Stimulated activated memory B cell treated with anti-CD40 and anti-IgM and Interleukin-4, amounts not matched to agents 10 μg/mL and 1 μg/mL and 100 μg/mL, for 72 hours (primary cell): ENCODE measurements at places on chromosomes 7 and 10.

- ATAC-seq, result no peak
Measured at GRCh38 chr7:139255290-139255689, 24.3 kb downstream of the UBN2 start.

DNA sequence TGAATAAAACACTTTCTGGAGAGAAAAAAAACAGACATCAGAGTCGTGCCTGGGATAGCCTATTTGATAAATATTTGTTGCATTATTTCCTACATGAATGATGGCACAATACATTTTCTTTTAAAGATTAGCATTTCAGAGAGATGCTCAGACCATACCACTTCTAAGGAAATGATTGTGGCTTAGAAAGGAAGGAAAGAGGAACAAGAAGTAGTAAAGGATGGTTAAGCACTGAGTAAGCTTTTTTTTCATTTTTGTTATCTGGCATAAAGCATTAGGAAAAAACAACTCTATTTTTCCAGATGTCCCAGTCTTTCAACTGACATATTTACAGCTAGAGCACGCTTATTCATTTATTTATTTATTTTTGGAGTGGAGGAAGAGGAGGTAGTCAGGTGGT lies 258.8 kb upstream of the TEX47 start:
- ATAC-seq, result no peak

DNA sequence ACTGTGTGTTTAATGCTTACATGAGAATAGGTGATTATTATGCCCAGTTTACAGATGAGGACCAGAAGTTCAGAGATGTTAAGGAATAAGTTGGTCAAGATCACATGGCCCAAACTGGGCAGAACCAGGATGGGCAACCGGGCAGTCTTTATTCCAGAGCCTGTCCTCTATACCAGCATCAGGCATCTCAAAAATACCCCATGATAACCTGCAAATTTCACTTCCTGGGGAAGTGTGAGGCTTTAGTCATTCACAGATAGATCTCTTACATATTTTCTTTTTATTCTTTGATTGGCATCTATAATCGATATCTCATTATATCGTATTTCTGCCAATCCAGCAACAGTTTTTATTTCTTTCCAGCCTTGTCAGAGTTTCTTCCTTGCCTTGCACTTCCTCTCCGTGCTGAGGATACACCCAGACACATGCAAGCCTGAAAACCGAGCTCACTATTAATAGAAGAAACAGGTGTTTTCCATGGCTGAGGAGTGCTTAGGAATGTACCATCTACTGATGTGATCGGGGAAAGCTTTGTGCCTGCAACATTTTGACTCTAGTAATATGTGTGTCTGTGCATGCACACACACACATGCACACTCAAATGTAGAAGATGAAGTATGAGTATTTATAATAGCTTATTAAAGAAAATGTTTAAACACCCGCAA lies 82.4 kb downstream of the CREM start:
- ATAC-seq, result peak; percentile 56

GRCh38 chr10:98956576-98957260 lies 278.9 kb downstream of the HPSE2 start:
- no peak for ATAC-seq

DNA sequence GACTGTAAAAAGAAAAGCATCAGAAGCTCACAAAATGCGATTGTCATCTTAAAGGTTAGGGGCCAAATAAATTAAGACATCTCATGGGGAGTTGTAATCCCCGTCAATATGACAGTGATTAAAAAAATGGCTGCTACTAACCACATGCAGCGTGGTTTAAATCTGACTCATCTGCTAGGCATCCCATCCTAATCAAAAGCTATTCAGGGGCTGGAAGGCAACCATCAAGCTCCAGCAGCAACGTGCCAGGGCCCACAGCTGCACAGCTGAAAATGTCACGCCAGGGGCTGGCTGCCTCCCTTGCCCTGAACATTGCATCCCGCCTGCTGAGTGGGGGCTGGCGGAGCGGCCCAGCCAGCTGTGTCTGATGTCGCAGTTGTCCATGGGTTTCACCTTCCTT lies 66.3 kb upstream of the FRMD4A start:
- ATAC-seq, result no peak

DNA sequence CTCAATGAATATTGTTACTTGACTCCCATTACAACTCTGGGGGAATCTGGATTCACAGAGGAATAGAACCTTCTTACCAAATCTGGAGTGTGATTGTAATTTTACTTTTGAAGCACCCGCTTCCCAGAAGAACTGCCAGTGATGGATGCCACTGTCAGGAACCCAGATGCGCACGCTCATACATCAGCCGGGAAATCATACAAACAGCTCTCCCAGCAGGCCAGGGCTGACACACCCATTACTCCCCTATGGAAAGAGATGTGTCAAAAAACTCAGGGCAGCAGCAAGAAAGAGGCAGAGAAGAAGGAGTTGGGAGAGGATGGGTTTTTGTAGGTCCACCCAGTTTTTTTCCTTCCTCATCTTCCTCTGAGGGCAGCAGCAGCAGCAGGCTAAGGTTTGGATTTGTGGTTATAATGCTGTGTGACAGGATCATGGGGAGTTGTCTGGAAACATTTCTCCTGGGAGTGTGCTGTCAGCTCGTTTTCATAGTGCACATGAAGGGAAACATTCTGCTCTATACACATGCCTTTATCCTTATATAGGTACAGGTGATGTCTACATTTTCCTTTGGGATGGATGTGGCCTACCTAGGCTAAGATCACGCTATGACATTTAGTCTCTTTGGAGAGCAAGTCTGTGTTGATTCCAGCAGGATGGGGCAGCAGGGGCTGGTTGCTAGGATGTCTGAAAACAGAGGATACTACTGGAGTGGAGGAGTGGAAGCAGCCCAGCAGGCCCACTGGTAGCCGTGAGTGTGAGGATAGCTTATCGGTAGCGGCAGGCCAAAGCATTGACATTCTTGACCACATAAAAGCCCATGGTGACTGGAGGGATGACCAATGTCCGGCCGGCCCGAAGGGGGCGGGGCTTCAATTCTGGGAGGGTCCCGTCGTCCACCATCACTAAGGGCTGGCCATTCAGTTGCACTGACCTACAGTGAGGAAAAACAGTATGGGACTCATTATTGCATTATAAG lies 12.4 kb upstream of the HPS1 start:
- ATAC-seq, result no peak

GRCh38 chr7:151899513-151900360 lies 22.8 kb upstream of the PRKAG2 start:
- no peak for ATAC-seq

DNA sequence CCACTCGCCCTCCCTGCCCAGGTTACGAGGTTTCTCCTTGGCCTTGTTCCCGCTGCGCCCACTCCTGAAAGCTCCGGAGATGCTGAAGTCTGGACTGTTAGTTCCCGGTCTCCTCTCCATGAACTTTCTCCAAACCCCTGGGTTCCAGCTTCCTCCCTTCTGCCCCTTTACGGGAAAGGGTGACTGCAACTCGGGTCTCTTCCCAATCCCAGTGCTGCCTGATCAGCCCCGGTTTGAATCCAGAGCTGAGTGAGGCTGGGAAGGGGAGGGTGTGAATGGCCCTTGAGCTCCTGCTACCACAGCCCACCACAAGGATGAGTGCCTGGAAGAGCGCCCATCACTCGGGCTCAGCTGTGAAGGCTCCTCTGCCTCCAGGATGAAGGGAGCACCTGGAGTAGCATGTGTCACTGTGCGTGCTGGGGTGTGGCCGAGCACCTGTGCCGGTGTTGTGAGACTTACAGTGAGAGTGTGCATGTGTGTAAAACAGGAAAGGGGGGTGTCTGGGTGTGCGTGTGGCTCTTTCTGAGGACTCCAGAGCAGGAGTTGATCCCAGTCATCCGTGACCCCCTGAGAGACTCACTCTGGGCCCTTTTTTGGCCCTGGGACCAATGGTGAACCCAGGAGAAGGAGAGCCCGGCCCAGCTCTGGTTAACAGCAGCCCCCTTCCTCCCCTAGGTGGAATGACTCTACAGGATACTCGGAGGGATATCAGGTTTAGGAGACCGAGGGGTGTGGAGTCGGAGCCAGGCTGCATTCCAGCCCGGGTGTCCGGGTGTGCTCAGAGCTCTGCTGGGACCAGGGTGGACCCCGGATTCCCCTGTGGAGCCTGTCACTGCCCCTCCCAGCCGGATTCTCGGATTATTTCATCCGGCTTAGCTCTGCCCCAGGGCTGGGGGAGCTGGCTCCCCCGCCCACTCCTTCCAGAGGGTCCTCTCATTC lies 1.1 kb upstream of the ZNF467 start:
- ATAC-seq, result no peak

- ATAC-seq, result no peak
Measured at GRCh38 chr7:27782849-27783248, 42.9 kb downstream of the TAX1BP1 start.

DNA sequence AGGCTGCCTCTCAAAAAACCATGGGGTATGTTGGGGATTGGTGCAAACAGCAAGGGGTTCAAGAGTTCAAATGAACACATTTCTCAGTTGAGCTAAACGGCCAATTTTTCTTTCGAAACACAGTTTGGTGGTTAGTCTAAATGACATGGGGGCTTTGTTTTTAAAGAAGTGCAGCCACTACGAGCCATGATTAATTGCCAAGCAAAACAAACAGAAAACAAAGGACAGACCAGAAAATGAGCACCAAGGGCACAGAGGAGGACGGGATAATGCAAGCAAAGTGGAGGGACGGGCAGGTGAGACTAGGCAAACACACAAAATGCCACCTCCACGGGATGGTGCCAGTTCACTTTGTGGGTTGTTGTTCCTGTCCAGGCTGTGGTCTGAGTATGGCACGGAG lies 64.5 kb upstream of the PDLIM1 start:
- ATAC-seq, result no peak

- ATAC-seq, result no peak
Measured at GRCh38 chr7:51459809-51460208, 143.2 kb upstream of the COBL start.

DNA sequence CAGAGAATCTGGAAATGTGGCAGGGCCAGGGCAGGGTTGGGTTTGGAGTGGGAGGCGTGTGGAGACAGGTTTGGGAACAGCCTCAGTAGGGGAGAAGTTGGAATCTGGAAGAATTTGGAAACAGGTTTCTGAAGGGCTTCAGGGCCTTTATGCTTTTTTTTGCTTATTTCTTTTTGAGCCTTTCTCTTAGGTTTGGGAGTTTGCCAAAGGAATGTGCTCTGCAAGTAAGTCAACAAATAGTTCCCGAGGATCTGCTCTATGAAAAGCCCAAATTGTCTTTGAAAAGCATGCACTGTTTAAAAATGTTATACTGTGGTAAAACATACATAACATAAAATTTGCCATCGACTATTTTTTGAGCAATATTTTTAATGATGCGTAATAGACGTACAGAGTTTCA lies 86.7 kb upstream of the ADRB1 start:
- ATAC-seq, result no peak

- no peak for ATAC-seq
Measured at GRCh38 chr7:50182759-50183158, 89.7 kb upstream of the ZPBP start.

GRCh38 chr10:101972761-101973160 lies 83.2 kb downstream of the ARMH3 start:
- no peak for ATAC-seq

- ATAC-seq, result peak; percentile 66
Measured at GRCh38 chr10:5447611-5448071, 35.3 kb downstream of the NET1 start.

DNA sequence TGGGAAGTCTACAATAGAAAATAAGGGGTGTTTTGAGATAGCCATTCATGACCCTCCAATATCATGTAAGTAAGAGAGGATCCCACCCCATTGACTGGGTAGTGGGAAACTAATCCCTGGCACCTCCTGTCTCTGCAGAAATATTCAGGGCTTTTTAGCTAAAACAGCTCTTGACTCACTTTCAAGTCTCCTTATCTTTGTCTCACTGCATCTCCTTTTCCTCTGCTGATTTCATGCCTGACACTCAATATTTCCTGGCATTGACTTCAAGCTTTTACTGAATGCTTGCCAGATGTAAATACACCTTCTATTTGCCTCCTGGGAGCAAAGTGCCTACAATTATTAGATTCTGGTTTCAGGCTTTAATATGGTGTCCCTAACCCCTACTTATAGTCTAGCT lies 57.1 kb downstream of the CHRM2 start:
- ATAC-seq, result no peak

- ATAC-seq, result no peak
Measured at GRCh38 chr7:77553123-77553522, 16.0 kb downstream of the PTPN12 start.

DNA sequence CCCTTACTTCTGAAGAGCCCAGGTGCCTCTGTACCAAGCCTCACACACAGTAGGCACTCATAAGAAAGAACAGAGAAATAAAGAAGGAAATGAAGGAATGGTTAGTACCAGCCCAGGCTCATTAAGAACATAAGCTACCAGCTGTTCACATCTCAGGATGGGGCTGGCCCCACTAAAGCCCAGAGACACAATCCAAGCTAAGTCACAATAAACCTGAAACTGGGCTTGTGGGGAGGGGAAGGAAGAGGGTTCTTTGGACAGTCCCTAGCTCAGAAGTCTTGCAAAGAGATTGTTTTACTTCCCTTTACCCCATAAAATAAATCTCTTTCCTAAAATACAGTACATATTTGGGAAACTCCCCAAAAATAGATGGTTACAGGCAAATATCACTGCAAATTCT lies 24.3 kb downstream of the FBXW4 start:
- ATAC-seq, result peak; percentile 81

- ATAC-seq, result no peak
Measured at GRCh38 chr7:13327669-13328068, 640.2 kb downstream of the ARL4A start.

GRCh38 chr10:75599875-75600648 lies 168.6 kb downstream of the LRMDA start:
- no peak for ATAC-seq

GRCh38 chr10:62116896-62117295 lies 151.7 kb downstream of the RTKN2 start:
- ATAC-seq, result no peak

- ATAC-seq, result no peak
Measured at GRCh38 chr10:112797197-112797596, 152.8 kb upstream of the TCF7L2 start.

- no peak for ATAC-seq
Measured at GRCh38 chr10:79038841-79039201, 29.9 kb upstream of the ZMIZ1 start.

DNA sequence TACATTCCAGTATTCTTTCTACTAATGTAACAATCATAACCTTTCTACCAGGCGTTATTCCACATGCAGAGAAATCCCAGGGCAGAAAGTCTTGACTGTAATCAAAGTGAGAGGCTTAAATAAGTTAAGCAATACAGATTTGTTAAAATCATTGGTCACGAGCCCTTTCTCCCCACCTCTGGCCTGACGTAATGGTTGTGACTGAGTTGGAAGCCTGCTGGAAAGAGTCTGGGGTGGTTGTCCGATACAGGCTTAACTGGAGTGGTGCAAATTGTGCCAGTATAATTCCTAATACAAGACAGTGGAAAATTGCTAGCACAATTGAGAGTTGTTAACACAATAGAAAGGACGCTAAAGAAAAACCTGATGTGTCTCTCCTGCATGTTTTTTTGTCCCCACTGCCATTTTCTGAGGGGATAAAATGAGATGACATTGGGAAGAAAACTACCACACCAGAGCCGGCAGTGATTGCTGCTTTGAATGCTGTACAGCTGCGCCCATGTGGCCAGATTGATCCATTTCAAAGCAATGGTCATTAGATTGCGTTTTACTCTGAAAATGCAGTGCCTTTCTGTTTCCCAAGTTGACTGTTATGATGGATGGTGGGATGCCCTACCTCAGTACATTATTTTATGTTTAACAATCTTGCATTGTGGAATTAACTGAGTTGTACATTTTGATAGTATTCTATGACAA lies 190.8 kb downstream of the POU6F2 start:
- ATAC-seq, result no peak

GRCh38 chr10:78410046-78410965 lies 376.6 kb downstream of the RPS24 start:
- ATAC-seq, result no peak

- ATAC-seq, result no peak
Measured at GRCh38 chr7:26683277-26683676, 181.1 kb downstream of the SKAP2 start.
